ENCODE measurements at places on chromosomes 5 and 9. TPM values are rescaled to one million over a fixed set of nuclear protein-coding genes. Genes with fewer than 3 reads are reported as not detected.

DNA sequence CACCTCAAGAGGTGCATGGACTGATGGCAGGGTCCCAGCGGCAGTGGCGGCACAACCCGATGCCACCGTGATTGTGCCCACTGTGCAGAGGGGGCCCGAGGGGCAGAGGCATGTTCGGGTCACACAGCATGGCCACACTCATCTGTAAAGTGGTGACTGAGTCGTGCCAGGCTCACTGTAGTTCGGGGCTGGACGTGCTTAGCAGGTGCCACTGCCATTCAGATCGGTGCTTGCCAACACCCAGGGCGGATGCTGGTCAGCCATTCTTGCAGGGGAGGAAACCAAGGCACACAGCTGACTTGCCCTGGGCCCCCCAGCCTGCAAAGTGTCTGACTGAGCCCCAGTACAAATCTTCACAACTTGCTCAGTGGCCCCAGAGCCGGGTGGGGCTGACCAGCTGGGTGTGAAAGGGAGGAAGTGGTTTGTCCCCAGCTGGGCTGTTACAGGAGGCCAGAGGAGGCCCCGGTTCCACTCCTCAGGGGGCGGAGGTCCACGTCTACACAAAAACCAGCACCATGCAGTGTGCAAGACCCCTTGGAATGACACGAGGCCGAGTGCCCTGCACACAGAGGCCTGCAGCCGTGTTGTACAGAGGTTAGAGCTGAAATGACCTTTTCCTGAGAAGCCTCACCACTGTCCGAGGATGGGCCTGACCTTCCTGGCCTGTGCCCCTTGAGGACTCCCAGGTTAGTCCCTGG lies 17.9 kb downstream of the FGD3 start:
- H3K27me3 ChIP-seq: no peaks in the 10 kb centered on the region
- H3K27ac ChIP-seq: peak overlapping the region; percentile 98
- peak overlapping the region; percentile 94 for H3K4me3 ChIP-seq

DNA sequence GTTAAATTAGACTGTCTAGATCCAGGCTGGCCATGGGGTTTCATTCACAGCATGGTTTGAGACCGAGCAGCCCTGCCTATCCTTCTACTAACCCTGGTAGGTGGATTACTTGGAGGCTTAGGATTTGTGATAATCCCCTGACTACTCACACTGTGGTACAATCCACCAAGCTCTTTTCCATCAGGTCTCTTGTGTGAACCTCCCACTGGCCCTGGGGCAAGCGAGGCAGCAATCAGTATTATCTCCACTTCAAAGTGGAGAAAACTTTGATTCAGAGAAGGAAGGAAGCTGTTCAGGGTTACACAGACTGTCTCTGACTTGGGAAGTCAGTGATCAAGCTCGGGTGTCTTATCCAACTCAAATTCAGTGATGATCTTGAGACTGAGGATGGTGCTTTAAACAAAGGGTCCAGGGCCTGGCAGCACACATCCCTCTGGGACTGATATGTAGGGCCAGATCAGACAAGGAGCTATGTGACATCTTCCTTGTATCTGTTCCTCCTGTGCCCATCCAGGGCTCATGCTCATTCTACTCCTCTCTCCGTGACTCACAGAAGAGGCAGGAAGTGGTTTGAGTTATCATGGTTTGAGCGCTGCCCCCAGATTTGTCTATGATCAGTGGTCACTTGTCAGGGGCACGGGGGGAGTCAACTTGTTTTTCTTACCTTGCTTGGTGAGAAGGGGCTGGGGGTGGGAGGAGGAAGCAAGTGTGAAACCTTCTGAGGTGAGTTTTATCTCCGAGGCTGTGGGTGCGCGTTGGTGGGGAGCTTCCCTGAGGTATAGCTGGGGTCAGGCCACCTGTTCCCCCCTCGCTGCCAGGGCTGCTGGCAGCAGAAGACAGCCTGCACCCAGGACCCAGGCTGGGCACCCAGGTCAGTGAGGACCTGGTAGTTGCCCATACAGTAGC lies 48.6 kb downstream of the RGS3 start:
- no peaks in the 10 kb centered on the region for H3K27me3 ChIP-seq
- peak overlapping the region; percentile 75 for H3K27ac ChIP-seq
- DNase-seq: peak; percentile 45
- H3K4me1 ChIP-seq: peaks cover 49% of the 10 kb centered on the region
- no peaks in the 10 kb centered on the region for H3K36me3 ChIP-seq

TMEM252 gene
- total RNA-seq: not detected

PRUNE2 gene
- total RNA-seq: not detected

PCDHA6 gene
- total RNA-seq: not detected

ELP1 gene
- total RNA-seq: 24.9 TPM

- no peaks in the 10 kb centered on the region for H3K4me1 ChIP-seq
- no peaks in the 10 kb centered on the region for H3K27me3 ChIP-seq
- DNase-seq: no peak
- no peak overlapping the region for H3K4me3 ChIP-seq
- no peak overlapping the region for H3K27ac ChIP-seq
Observed at GRCh38 chr5:33118761-33119415, 321.9 kb upstream of the TARS1 start.

GRCh38 chr5:21071421-21071820 lies 1083.4 kb upstream of the CDH18 start:
- no peak overlapping the region for H3K4me3 ChIP-seq
- no peak overlapping the region for H3K27ac ChIP-seq
- H3K4me1 ChIP-seq: no peaks in the 10 kb centered on the region

- no peak overlapping the region for H3K4me3 ChIP-seq
- no peaks in the 10 kb centered on the region for H3K27me3 ChIP-seq
- H3K27ac ChIP-seq: no peak overlapping the region
- no peaks in the 10 kb centered on the region for H3K36me3 ChIP-seq
- no peak for DNase-seq
Observed at GRCh38 chr9:84207491-84207951, 133.0 kb downstream of the SLC28A3 start.

DNA sequence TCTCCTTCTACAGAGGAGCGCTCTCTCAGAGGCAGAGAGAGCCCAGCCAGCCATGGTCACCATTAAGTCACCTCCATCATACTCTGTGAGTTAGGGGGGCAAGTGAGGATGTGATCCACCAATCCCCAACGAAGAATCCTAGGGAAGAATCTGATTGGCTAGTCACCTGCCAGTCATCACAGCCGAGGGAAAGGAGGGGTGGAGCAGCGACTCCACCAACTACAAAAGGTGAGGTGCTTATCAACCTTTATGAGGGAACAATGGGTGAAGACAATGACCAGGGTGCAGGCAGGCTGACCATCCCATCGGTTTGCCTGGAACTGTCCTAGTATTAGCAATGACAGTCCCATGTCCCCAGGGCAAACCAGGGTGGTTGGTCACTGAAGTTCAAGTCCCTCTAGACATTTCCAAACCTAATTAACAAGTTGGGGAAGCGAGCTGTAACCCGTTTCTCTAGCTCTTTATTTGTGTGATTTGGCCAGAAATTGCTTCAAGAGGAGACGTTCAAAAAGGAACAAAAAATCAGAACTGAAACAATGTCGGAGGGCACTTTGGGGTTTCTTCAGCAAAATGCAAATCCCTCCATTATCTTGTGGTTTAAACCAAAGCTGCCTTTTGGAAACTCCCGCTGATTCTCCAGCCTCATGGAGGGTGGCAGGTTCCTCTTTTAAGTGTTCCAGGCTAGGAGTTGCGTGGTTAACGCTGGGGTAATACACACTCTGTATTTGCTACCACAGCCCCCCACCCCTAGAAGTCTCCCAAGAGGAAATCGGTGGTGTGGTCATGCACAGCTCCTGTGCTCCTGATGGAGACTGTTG lies 18.8 kb upstream of the FCN1 start:
- no peaks in the 10 kb centered on the region for H3K27me3 ChIP-seq
- H3K4me3 ChIP-seq: no peak overlapping the region
- H3K36me3 ChIP-seq: no peaks in the 10 kb centered on the region
- no peaks in the 10 kb centered on the region for H3K4me1 ChIP-seq
- DNase-seq: no peak
- H3K27ac ChIP-seq: no peak overlapping the region

- H3K4me3 ChIP-seq: no peak overlapping the region
- H3K27ac ChIP-seq: no peak overlapping the region
- DNase-seq: no peak
- peaks cover 27% of the 10 kb centered on the region for H3K27me3 ChIP-seq
Observed at GRCh38 chr9:84669013-84669287, 579 bp upstream of the NTRK2 start.

DNA sequence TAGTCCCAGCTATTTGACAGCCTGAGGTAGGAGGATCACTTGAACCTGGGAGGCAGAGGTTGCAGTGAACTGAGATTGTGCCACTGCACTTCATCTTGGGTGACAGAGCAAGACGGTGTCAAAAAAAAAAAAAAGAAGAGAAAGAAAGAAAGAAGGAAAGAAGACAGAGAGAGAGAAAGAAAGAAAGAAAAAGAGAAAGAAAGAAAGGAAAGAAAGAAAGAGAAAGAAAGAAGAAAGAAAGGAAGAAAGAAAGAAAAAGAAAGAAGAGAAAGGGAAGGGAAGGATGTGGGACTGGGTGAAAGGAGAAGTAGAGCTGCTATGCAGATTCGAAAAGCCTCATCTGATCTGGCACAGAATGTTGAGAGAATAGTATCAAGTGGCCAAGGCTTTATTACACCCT lies 23.7 kb upstream of the SCAMP1 start:
- no peaks in the 10 kb centered on the region for H3K36me3 ChIP-seq
- H3K4me1 ChIP-seq: no peaks in the 10 kb centered on the region
- no peak overlapping the region for H3K4me3 ChIP-seq
- H3K27ac ChIP-seq: no peak overlapping the region

DNA sequence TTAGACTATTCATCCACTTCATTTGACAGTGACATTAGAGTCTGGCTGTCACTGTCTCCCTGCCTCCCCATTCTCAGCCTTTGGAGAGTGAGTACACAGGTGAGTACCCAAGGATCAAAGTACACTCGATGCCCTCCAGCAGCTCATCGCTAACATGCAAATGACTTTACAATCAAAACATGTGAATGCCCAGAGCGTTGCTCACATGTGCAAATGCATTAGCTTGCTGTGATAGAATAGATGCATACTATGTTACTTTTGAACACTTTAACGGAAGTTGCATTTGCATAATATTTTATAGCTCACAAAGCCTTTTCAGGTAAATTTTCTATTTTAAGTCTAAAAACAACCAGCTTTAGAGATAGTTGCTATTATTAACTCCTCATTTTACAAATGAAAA lies 107.6 kb downstream of the SYK start:
- H3K36me3 ChIP-seq: no peaks in the 10 kb centered on the region
- H3K27me3 ChIP-seq: no peaks in the 10 kb centered on the region
- no peak overlapping the region for H3K27ac ChIP-seq

PTPN3 gene
- 0.47 TPM for total RNA-seq

CA9 gene
- total RNA-seq: not detected

GRCh38 chr5:153147891-153148623 lies 342.4 kb upstream of the GRIA1 start:
- no peaks in the 10 kb centered on the region for H3K4me1 ChIP-seq
- no peaks in the 10 kb centered on the region for H3K27me3 ChIP-seq
- no peak overlapping the region for H3K4me3 ChIP-seq

DNA sequence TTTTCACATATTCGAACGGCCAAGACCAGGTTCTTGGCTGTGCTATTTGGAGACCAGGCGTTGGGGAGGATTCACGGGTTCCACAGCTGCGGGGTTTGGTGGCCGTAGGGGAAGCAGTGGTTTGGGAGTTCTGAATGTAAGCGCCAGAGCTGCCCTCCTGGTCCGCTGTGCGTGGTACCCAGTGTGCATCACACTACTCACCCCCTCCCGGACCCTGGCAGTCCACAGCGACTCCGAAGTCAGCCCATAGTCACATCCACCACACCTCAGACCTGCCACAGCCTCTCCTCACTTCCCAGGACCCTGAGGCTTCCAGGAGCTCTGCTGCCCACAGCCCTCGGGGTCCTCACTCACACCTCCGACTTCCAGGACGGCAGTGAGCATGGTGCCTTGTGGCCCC lies 26.8 kb downstream of the AMBP start:
- H3K27ac ChIP-seq: no peak overlapping the region
- DNase-seq: no peak
- H3K4me1 ChIP-seq: no peaks in the 10 kb centered on the region
- H3K27me3 ChIP-seq: no peaks in the 10 kb centered on the region

- DNase-seq: no peak
- peak overlapping the region; percentile 44 for H3K4me3 ChIP-seq
- no peaks in the 10 kb centered on the region for H3K36me3 ChIP-seq
- H3K27me3 ChIP-seq: no peaks in the 10 kb centered on the region
Observed at GRCh38 chr5:56501781-56502557, 268.8 kb upstream of the ANKRD55 start.

SPAG8 gene
- 0.99 TPM for total RNA-seq

- no peak overlapping the region for H3K27ac ChIP-seq
- H3K4me1 ChIP-seq: no peaks in the 10 kb centered on the region
- H3K4me3 ChIP-seq: no peak overlapping the region
- H3K36me3 ChIP-seq: no peaks in the 10 kb centered on the region
- no peak for DNase-seq
Observed at GRCh38 chr5:31215236-31215635, 21.8 kb downstream of the CDH6 start.

DNA sequence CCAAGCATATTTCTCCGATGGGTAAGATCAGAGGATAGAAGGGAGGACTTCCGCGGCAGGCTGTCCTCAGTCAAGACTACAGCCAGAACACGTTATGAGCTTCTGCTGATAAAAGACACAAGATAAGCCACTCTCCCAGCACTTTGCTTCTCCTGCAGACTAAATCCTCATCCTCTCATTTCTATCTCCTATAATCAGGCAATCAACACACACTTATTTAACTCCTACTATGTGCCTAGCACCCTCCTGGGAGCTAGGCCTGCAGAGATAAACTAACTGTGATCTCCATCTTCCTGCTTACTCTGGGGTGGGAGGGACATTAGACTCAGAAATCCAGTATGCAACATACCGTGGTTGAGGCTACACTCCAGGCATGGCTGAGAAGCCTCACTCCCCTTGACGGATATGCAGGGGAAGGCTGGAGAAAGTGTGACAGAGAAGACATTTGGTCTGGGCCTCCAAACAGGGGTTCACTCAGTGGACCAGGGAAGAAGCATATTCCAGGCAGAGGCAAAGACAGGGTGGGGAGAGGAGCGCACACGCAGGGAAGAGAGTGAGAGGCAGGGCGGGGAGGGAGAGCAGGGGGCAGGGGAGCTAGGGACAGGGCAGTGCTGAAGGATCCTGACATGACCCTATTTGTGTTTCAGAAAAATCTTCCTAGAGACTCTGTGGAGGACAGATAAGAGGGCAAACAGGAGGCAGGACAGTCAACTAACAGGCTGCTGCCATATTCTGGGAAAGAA lies 274.1 kb downstream of the DENND1A start:
- no peaks in the 10 kb centered on the region for H3K27me3 ChIP-seq
- no peak for DNase-seq
- no peak overlapping the region for H3K4me3 ChIP-seq

GBA2 gene
- 47.9 TPM for total RNA-seq

GNAQ gene
- 79.4 TPM for total RNA-seq
